Left colon (tissue), 2 donors: ENCODE measurements at places on chromosomes 7 and 10. TPM values are rescaled to one million over a fixed set of nuclear protein-coding genes. Genes with fewer than 3 reads are reported as not detected.

- no peak for DNase-seq
These were observed 18.4 kb downstream of the GFRA1 start for GRCh38 chr10:116254422-116255155.

The RASA4B gene
- total RNA-seq = 13.4 TPM

DNA sequence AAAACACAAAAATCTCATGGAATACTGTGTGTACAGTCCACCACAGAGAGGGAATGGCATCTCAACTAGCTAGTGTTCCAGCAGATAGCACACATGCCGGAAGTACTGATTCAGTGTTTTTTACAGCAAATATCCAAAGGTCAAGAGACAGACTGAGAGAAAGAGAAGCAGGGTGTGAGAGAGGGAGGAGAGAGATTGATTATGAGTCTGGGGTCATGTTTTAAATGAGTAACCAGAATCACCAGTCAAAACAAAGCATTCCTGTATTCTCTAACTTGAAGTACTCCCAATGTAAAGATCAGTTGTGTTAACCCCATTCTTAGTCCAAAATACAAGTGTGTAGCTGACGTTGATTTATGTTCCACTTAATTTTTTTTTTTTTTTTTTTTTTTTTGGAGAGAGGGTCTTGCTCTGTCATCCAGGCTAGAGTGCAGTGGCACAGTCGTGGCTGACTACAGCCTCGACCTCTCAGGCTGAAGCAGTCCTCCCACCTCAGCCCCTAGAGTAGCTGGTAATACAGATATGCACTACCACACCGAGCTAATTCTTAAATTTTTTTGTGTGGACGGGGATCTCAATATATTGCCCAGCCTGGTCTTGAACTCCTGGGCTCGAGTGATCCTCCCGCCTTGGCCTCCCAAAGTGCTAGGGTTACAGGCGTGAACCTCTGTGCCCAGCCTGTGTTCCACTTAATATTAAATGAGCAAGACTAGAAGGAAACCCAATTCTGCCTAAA is 114.2 kb downstream of the TAF3 start:
- no peak for DNase-seq

- no peak for DNase-seq
These were observed 258.1 kb upstream of the C7orf33 start for GRCh38 chr7:148332191-148333186.

GRCh38 chr7:148567524-148567923 is 23.0 kb upstream of the C7orf33 start:
- DNase-seq = no peak

The ZNF277 gene
- 22.3 TPM for total RNA-seq

DNA sequence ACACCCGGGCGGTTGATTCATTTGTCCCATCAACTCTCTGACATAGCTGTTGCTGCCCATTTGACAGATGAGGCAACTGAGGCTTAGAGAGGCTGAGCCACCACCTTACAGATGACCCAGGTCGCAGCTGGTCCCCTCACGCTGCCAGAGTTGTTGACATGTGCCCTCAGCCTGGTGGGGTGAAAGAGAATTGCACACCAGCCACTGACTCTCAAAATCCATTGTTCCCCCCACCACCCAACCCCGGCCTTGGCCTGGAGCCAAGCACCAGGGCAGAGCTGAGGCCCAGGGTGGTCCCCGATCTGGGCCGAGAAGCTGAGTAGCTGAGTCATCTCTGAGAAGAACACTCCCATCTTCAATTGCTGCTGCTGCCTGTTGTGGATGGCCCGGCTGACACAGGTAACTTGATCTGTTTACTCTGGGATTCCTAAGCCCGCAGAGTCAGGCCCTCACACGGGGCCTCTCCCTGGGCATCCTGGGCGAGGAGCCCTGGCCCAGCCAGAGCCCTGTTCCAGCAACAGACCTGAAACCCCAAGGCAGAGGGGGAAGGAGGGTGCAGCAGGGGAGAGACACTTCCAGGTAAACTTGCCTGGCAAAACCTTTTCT is 27.5 kb downstream of the PVRIG start:
- no peak for DNase-seq
